Stimulated activated CD4-positive, alpha-beta T cell treated with anti-CD3 and anti-CD28 coated beads, Interleukin-15, amount 100 ng/mL, for 1 hour (primary cell): ENCODE measurements at places on chromosomes 3 and 15.

DNA sequence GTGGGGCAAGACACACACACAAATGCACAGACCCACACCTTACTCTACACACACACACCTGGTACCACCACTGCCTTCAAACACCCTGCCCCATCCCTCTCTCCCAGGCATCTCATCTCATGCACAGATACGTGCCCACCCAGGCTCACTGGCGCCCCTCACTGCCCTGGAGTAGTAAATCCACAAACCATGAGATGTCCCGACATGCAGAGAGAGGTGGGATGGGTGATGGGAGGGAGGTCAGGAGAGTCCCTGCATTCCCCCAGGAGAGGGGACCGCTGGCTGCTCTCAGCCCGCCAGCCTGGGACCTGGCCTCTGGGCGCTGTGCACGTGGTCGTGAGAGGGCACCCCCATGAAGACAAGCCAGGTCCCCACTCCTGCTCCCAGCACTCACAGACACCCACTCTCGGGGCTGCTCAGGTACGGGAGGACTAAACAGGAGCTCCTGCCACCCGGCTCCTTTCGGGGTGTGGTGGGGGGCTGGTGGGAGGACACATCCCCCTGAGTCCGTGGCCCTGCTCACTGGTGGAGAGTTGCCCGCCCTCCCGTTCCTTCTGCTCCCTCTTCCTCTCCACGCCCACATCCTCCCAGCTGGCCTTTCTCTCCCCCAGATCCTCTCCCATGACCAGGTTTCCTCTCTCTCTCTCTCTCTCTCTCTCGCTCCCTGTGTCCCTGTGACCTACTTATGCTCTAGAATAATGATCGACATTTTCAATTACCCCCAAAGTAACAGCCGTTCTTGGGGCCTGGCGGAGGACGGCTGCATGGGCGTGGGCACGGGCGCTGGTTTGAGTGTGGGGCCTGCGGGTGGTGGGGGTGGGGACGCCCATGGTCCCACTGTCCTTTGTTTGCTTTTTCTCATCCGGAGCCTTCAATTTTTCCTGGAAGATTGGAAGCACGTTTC is 18.9 kb upstream of the CSPG4 start:
- no peak for DNase-seq

- DNase-seq, result no peak
Observed at GRCh38 chr3:101117465-101117864, 124.2 kb upstream of the ABI3BP start.

DNA sequence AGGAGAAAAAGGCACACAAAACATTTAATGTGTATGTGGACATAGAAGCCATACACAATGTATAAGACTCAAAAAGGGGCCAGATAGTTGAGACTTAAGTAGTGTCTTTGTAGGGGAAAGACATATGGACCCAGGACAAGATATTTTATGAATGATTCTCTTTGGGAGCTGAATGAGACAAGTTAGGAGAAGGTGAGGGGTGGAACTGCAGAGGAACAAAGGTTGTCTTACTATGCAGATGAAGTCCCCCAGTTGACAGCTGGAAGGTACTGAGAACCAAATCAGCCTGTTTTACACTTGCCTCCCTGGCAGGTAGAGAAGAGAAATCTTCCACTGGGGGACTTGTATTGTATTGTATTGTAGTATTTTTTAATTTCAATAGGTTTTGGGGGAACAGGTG is 14.9 kb upstream of the GCNT3 start:
- DNase-seq, result no peak

DNA sequence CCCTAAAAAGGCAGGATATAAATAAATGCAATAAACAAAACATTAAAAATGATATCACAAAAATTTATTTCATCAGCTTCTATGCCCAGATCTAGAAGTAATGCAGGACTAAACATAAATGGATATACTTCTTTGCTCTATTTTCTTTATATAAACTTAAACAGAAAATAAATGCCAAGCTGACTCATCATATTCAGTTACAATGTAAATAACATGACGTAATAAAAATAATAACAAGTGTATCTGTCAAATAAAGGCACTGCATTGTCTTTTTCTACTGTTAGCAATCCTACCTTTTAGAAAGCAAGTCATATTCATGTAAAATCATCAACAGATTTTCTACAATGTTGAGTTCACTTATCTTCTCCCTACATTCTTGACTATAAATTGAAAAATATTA is 61.6 kb downstream of the NEK10 start:
- DNase-seq, result no peak

DNA sequence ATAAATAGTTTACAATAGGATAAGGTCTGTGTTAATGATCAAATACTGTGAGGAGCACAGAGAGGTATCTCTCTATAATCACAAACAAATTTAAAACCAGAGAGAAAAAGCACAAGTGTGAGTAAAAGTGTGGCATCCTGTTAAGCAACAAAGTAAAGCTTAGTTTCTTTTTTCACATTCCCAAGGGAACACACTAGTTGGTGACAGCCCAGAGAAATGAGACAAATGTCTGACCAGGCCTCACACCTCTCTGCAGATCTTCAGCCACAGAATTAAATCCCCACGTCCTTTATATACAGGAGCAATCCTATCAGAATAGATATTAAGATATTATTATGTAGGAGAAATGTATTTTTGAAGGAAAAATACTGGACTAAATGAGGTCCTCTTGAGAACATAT is 2.7 kb downstream of the FBN1 start:
- DNase-seq, result no peak

DNA sequence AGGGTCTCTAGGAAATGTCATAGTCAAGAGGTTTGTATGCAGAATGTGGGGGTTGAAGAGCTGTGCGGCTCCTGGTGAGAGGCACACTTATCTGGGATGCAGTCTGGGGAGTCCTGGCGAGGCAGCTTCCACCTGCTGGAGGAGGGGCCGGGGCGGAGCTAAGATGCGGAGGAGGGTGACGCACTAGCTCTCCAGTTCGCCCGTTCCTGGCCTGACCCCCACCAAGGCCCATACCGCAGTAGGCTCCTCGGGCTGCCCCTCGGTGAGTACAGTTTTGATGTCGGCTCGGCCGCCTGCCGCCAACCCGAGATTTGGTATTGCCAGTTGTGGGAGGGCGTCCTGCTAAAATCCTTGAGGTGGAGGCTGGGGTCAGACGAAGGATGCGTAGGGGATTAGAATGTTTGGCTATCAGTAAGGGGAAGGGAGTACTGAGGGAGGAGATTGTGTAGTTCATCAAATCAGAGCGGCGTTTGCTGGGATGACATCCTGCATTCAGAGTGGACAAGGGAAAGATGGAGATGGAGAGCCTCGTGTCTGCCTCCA is at the start of gene SCG5:
SCG5 (plus strand) TSS at position 194 of the 543 bp plus-strand sequence. CDS start 1,883 bp downstream, outside the sequence.
- DNase-seq, result no peak

DNA sequence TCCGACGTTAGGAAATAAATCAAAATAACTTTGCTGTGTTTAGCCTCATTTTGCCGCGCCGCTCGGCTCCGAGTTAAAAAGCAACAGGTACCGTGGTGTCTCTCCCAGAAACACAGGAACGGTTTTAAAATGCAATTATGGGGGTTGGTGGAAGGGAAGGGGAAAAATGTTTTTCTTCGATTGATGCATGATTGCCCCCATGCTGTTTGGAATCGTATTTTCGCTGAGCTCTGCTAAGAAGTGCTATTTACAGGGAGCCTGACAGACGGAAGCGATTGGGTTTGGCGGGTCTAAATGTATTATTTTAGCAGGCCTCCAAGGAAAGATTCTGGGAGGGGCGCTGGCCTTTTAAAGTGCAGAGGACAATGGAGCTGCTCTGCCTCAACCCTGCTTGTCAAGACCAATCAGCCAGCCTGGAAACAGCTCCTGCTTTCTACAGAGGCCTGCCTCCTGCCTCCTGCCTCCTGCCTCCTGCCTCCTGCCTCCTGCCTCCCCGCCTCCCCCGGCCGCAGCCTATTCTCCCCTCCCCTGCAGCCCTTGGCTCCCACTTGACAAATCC is 156.7 kb upstream of the TLE3 start:
- no peak for DNase-seq

DNA sequence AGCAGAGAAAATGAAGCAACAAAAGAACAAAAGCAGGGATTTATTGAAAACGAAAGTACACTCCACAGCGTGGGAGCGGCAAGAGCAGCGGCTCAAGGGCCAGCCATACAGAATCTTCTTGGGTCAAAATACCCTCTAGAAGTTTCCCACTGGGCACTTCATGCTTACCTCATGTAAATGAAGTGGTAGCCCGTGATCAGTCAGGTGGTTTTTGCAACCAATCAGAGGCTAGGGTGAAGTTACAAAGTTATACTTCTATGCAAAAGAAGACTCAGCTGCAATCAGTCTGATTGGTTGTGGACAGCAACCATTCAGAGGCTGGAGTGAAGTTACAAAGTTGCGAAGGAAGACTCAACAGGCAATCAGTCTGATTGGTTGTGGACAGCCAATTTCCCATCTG is 37.8 kb upstream of the TRH start:
- DNase-seq, result no peak

DNA sequence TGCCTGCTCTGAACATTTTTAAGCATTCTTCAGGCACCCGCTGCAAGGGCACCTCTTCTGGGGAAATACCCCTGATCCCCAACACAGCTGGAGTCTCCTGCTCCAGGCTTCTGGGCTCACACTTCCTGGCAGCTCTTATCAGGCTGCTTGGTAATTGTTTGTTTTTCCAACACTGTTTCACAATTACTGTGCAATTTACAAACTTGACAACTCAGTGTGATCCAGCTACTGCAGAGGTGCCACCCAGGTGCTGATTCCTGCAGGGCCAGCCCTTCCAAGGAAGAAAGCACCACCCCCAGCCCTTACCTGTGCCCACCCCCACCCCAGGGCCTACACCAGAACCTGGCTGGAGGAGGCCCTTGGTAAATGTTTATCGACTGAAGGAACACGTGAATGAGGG is 66.5 kb downstream of the MAGEF1 start:
- no peak for DNase-seq

DNA sequence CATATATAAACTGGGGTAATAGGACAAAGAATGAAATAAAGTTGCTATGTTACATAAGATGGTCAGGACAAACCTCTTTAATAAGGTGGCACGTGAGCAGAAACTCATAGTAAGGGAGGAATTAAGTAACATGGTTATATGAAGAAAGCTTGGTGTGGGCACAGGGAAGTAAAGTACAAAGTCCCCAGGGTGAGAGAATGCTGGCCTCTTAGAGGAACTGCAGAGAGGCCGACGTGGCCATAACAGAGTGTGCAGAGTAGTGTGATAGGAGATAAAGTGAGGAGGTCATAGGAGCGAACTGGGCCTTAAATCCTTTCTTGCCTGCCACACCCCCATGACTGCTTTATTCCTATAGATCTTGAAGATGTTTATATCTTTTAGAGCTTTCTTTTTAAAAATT is 17.4 kb upstream of the RBMS3 start:
- DNase-seq, result no peak

DNA sequence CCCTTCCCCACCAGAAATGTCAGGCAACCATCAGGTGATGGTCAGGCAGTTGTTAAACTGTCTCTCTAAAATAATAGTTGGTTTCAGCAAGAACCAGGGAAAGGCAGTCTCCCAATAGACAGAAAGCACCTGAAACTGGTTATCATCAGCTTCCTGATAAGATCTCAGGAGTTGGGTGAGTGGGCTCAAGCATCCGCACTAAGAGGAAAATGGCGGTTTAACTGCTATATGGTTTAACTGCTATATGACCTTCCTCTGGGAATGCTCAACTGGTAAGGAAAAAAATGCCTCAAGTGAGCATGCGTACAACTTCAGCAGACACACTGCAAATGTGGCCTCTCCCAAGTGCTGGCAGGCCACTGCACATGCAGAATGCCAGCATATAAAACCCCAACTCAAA is 240.8 kb upstream of the CMC1 start:
- DNase-seq, result no peak

DNA sequence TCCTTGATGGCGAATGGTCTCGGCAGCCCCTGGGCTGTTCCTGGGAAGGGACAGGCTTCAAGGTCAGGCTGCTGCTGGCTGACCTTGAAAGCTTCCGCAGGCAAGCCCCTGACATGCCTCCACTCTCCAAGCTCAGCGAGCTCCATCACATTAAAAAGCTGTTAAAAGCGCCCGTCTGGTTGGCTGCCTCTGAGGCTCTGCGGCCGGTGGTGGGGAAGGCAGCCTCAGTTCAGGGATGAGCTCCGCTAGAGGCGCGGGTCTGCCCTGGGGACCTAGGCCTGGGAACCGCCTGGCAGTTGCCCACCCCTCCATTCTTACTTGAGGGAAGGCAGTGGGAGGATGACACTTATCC is 103.8 kb downstream of the LINGO1 start:
- no peak for DNase-seq

DNA sequence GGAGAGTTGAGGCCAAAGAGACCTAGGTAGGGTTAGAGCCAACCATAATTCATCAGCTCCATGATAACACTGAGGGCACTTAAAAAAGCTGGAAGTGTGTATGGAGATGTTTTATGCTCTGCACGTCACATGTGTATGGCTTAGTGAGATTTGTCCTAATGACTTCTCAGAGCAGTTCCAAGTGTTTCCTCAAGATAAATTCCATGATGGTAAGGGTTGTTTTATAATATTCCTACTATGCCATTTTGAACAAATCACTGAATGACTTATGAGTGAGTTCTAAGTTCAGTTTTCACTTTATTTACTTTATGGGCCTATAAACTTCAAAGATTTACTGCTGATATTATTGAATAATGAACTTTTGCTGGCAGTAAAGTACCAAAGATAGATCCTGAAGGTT is 28.1 kb downstream of the TEX9 start:
- DNase-seq, result no peak

GRCh38 chr3:12496453-12496761 is 12.1 kb downstream of the TSEN2 start:
- no peak for DNase-seq

DNA sequence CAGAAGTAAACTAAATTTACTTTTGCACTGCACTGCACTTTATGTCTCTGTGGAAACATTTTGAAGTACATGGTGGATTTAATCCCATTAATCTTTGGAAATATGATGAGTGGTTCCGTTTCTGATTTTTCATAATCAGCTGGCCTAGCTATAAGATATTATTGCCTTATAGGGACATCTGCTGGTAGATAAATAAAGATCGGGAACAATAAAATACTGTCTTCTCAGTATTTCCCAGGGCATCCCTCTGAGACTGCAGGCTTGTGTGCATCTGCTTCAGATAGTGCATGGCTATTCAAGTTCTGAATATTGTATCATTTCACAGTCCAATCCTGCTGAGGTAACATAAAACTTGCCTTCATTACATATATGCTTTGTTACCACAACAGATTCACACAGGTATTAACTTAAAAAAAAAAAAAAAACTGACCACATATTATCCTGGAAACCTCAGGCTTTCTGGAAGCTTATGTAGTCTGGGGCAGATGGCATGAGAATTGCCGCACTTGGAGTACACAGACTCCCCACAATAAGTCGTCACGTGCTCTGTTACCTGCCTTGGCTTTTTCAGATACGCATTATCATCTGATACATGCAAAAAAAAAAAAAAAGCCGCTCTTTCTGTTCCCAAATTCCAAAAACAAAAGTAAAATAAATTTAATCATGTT is 330.8 kb upstream of the AGTR1 start:
- no peak for DNase-seq

DNA sequence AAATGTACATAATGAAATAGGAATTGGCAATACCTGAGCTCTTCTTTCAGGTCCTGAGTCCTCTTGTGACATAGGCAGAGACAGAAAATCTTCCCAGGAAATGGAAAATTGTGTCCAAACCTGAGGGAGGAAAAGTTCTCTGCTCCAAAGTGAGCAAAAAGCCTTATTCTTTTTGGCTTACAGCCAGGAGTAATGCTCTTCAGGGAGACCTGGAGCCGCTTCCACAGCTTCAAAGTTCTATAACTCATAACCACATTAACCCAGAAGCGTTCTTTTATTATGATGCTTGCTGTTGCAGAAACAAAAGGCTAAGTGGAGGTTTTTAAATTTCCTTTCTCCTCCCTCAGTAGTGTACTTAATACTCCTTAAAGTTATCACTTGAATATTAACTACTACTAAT is 633 bp downstream of the IGSF10 start:
- no peak for DNase-seq
